Astrocyte (in vitro differentiated cells and primary cell): ENCODE measurements at places on chromosomes 7 and 10. TPM values are rescaled to one million over a fixed set of nuclear protein-coding genes. Genes with fewer than 3 reads are reported as not detected.

DNA sequence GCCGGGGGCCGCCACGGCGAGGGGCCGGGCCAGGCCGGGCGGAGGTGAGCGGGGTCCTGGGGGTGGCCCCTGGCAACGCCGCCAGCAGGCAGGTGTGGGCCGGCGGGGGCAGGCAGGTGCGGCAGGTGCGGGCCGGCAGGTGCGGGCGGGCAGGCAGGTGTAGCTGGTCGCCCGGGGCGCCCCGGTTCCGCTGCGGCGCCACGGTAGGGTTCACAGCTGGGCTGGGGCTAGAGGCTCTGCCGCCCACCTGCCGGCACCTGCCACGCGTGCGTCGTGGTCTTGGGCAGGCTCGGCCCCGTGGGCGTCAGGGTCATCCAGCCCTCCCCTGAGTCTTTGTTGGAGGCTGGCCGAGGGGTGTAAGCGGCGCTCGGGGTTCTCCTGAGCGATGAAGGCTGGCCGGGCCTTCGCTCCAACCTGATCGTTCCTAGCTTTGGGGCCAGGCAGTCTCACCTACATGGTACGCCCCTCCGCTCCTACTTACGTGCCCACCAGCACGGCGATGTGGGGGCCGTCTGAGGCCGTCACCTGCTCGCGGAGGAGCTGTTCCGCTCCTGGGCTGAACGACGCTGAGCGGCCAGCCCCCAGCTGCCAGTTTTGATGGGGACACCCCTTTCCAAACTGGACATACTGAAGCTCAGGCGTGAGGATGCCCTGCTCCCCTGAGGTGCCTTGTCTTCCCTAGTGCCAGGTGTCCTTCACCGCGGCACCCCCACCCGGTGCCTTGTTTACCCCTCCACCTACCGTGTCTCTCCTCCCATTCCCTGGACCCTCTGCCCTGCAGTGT lies 493 bp downstream of the ZMIZ2 start:
- DNase-seq: no peak
- H3K36me3 ChIP-seq: no peaks in the 10 kb centered on the region
- H3K27me3 ChIP-seq: no peaks in the 10 kb centered on the region
- H3K27ac ChIP-seq: no peak overlapping the region

The TFPI2 gene
- 66.2 and 74.8 TPM in 2 replicates for total RNA-seq

The SPDYE16 gene
- total RNA-seq: not detected in 2 replicates

- H3K4me1 ChIP-seq: no peaks in the 10 kb centered on the region
- H3K4me3 ChIP-seq: no peak overlapping the region
- no peak for DNase-seq
Observed at GRCh38 chr10:10712155-10712704, 305.4 kb upstream of the CELF2 start.

The RSPH10B gene
- total RNA-seq: 0.12 TPM in 1 of 2 replicates, not detected in the other

DNA sequence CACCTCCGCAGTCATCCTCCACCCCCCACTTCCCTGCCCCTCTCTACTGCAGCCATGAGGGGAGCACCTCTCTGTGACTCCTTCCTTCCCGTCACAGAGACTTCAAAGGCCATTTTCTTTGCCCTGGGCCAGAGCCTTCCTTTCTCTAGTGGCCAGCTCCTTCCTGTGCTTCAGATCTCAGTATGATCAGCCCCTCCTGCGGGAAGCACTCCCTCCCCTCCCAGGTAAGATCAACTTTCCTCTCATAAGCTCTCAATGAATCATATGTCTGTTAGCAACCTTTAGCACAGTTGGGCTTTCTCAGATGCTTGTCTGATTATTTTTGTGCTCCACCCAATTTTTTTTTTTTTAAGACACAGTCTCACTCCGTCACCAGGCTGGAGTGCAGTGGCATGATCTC lies 241.0 kb upstream of the PRSS1 start:
- no peaks in the 10 kb centered on the region for H3K36me3 ChIP-seq
- H3K27ac ChIP-seq: no peak overlapping the region
- no peaks in the 10 kb centered on the region for H3K4me1 ChIP-seq
- peaks cover 17% of the 10 kb centered on the region for H3K27me3 ChIP-seq
- H3K4me3 ChIP-seq: no peak overlapping the region

- no peaks in the 10 kb centered on the region for H3K36me3 ChIP-seq
- peak; percentile 2 for DNase-seq
- H3K27me3 ChIP-seq: peaks cover 4% of the 10 kb centered on the region
- no peak overlapping the region for H3K4me3 ChIP-seq
- no peak overlapping the region for H3K27ac ChIP-seq
- H3K4me1 ChIP-seq: no peaks in the 10 kb centered on the region
Observed at GRCh38 chr7:14899030-14899429, 3.5 kb downstream of the DGKB start.

The AKR1B15 gene
- not detected in 2 replicates for total RNA-seq

DNA sequence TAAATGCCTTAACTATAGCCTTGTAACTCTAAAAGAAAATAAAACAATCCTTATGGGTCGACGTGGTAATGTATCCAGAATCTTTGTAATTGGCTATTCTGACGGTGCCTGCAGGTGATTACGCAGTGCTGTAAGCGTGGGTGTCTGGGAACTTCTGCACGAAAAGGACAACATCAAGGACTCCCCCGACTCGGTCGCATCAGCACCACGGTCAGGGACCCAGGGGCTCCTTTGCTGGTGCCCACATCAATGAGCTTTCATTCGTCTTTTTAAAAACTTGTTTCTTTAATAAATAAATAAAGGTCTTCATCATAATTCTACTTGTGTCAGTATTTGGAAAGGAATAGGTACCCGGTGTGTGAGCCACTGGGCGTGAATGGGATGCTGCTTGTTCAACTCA lies 13.2 kb downstream of the MKI67 start:
- no peak overlapping the region for H3K4me3 ChIP-seq
- H3K27ac ChIP-seq: no peak overlapping the region

GRCh38 chr7:5419539-5420066 lies 4.0 kb downstream of the TNRC18 start:
- DNase-seq: no peak
- H3K4me3 ChIP-seq: peak overlapping the region; percentile 99
- peak overlapping the region; percentile 93 for H3K27ac ChIP-seq
- no peaks in the 10 kb centered on the region for H3K27me3 ChIP-seq
- no peaks in the 10 kb centered on the region for H3K36me3 ChIP-seq
- peaks cover 25% of the 10 kb centered on the region for H3K4me1 ChIP-seq

The SPDYE3 gene
- total RNA-seq: not detected in 2 replicates

- H3K27me3 ChIP-seq: no peaks in the 10 kb centered on the region
- no peaks in the 10 kb centered on the region for H3K4me1 ChIP-seq
- DNase-seq: no peak
Observed at GRCh38 chr7:135459951-135460567, 49.8 kb downstream of the CNOT4 start.

GRCh38 chr7:107701191-107701590 lies 40.6 kb downstream of the SLC26A4 start:
- no peaks in the 10 kb centered on the region for H3K4me1 ChIP-seq
- no peak for DNase-seq
- H3K36me3 ChIP-seq: no peaks in the 10 kb centered on the region
- H3K27me3 ChIP-seq: no peaks in the 10 kb centered on the region

DNA sequence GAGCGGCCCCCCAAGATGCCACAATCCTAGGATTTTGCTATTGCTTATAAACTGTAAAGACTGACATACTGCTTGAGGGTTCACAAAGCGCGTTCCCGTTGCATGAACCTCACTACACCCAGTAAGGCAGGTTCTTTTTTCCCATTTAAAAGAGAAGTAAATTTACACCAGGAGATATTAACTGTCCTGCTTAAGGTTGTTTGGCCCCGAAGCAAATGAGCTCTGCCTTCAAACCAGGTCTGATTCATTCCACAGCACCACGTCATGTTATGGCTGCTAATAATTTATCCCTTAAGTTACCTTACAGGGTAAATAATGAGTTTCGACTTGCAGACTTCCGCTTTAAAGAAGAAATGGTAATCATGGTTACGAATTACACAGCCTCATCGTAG lies 559 bp upstream of the FKBP14 start:
- no peaks in the 10 kb centered on the region for H3K27me3 ChIP-seq
- H3K27ac ChIP-seq: peak overlapping the region; percentile 72
- H3K4me1 ChIP-seq: peaks cover 30% of the 10 kb centered on the region
- DNase-seq: peak; percentile 70

- no peak overlapping the region for H3K27ac ChIP-seq
- no peak for DNase-seq
- H3K27me3 ChIP-seq: no peaks in the 10 kb centered on the region
- H3K4me1 ChIP-seq: no peaks in the 10 kb centered on the region
- H3K36me3 ChIP-seq: no peaks in the 10 kb centered on the region
- no peak overlapping the region for H3K4me3 ChIP-seq
Observed at GRCh38 chr7:39667341-39667923, 44.1 kb downstream of the RALA start.

DNA sequence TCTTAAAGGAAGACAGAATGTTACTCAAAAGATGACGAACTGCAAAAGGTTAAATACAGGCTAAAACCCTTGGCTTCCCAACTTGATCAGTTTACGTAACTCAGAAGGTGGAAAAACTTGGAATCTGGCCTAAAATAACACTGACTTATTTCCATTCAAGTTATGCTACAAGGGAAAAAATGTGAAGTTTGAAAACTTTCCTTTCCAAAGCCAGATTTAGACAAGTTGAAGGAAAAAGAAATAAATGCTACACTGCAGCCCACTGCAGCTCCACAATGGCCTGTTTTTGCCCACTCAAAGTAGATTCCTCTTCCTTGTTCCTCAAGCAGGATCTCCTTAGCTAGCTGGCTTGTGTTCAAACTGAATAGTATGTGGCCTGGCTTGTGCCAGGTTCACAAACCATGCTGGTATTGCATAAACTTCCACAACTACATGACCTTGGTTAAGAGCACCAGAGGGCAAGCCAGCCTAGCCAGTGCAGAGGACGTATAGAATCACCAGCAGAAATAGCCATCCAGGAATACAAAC lies 166.2 kb downstream of the CPEB3 start:
- H3K27me3 ChIP-seq: peaks cover 3% of the 10 kb centered on the region
- no peaks in the 10 kb centered on the region for H3K36me3 ChIP-seq
- DNase-seq: peak; percentile 92
- H3K4me1 ChIP-seq: peaks cover 9% of the 10 kb centered on the region
- H3K4me3 ChIP-seq: no peak overlapping the region
- no peak overlapping the region for H3K27ac ChIP-seq

The SUGCT gene
- 15.5 and 17.9 TPM in 2 replicates for total RNA-seq

GRCh38 chr10:132488231-132488821 lies 49.3 kb upstream of the INPP5A start:
- no peak overlapping the region for H3K27ac ChIP-seq
- no peaks in the 10 kb centered on the region for H3K36me3 ChIP-seq

DNA sequence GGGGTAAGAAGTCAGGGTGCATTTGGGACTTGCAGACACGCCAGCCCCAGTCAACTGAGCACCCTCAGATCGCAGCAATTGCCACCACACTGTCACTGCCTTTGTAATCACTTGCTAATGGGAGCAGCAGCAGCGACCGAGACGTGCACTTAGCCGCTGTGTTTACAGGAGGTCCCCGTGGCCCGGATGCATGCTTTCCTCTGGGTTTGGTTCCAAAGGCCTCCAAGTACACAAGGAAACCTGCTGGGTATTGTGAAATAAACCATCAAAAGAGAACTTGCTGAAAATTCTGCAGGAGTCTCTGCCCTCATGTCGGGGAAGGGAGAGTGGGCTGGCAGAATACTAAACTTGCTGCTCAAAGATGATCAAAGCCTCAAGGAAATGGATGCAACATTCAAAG lies 341.7 kb downstream of the DNAJB6 start:
- H3K4me1 ChIP-seq: no peaks in the 10 kb centered on the region
- peaks cover 3% of the 10 kb centered on the region for H3K27me3 ChIP-seq
- H3K27ac ChIP-seq: no peak overlapping the region
- no peaks in the 10 kb centered on the region for H3K36me3 ChIP-seq
- no peak overlapping the region for H3K4me3 ChIP-seq

The CAMK2G gene
- 16.6 and 19.8 TPM in 2 replicates for total RNA-seq

The CD36 gene
- 1.7 and 2.6 TPM in 2 replicates for total RNA-seq

DNA sequence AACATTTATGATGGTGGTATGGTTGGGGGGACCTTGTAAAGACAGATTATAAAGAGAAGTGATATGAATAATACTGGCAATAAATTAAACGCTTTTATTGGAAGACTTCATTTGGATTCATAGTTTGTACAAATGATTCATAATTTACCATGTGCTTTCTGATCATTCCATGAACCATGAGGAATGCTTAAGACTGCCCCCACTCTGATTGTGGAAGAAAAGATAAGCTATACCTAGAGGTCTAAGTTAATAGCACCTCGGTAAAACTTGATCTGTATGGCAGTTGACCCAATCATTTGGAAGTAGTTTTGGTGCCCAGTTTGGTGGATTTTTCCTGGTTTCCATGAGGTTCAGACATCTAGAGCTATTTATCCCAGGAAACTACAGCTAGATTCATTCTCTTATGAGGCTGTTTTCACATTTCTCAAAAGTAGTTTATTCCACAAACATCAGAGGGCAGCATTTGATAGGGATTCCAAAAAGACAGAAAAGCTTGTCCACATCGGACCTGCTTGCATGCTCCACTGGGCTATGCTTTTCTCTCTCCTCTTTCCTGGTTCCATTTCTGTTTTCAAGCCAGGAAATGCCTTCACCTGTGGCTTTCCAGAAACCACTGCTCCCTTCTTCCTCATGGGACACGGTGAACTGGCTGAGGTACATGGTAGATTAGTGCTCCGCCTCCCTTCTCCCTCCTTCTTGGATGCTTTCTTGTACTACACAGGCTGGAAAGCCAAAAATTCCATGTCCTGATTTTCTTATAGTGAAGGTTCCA lies 29.2 kb downstream of the TFAM start:
- no peak overlapping the region for H3K4me3 ChIP-seq
- no peaks in the 10 kb centered on the region for H3K36me3 ChIP-seq
- H3K27me3 ChIP-seq: no peaks in the 10 kb centered on the region

The SPDYE8 gene
- not detected in 2 replicates for total RNA-seq

GRCh38 chr7:92589056-92589455 lies 1.1 kb downstream of the FAM133B start:
- DNase-seq: no peak
- H3K4me3 ChIP-seq: peak overlapping the region; percentile 92
- peak overlapping the region; percentile 90 for H3K27ac ChIP-seq
- H3K36me3 ChIP-seq: no peaks in the 10 kb centered on the region

The PHTF2 gene
- 27.0 and 36.2 TPM in 2 replicates for total RNA-seq

The C7orf57 gene
- total RNA-seq: not detected in 2 replicates

- no peaks in the 10 kb centered on the region for H3K27me3 ChIP-seq
- H3K4me1 ChIP-seq: peaks cover 8% of the 10 kb centered on the region
- DNase-seq: no peak
- H3K4me3 ChIP-seq: no peak overlapping the region
Observed at GRCh38 chr7:140691376-140692045, 5.0 kb upstream of the NDUFB2 start.

The OR2A12 gene
- total RNA-seq: not detected in 2 replicates

GRCh38 chr10:74753442-74754211 lies 72.8 kb upstream of the KAT6B start:
- DNase-seq: peak; percentile 68
- H3K36me3 ChIP-seq: no peaks in the 10 kb centered on the region
- no peak overlapping the region for H3K4me3 ChIP-seq
- H3K27me3 ChIP-seq: no peaks in the 10 kb centered on the region

DNA sequence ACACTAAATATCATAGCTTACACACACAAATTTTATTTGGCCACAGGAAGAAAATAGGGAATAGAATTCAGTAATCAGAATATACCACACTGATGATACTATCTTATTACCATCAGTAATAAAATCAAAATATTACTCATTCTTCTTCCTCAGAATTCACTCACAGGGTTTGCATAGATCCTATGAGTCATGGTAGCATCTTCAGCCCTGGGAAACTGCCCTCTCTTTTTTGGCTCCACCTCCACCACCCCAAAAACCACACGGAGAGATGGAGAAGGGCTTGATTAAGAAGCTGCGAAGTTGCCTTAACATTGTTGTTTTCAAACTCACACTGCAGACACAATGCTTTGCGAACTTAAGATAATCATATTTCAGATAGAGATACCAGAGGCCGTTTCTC lies 154.1 kb upstream of the AHR start:
- H3K4me3 ChIP-seq: no peak overlapping the region
- peak; percentile 37 for DNase-seq
- no peaks in the 10 kb centered on the region for H3K27me3 ChIP-seq
- peaks cover 3% of the 10 kb centered on the region for H3K4me1 ChIP-seq
